ENCODE measurements at places on chromosomes 5 and 9.

DNA sequence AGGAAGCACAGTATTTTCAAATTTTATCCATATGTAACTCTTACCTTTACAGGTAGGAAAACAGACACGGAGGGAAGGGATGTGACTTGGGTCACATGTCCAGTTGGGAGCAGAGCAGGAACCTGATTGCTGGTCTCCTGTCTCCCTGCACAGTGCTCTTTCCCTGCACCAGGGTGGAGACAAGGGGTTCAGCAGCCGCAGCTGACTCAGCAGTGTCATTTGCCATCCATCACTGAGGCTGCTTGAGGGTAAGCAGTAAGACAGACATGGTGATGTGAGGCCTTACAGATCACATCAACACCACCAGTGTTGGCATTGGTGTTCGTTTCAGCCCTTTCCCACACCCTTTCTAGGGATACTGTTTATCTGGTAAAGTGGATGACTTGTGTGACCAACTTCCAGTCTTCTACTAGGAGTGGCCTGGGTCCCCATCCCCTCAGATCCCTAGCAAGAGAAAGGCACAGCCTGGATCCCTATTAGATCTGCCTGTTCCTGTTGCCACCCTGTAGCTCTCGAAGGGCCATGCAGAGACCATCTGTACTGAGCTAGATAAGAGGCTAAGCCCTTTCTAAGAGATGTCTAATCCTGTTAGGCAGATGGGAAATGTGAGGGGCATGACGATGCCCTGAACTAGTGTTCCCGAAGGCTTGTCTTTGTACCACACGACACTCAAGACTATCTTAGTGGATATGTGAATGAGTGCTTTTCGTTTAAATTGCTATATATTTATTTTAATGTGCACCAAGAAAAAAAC, 29.1 kb downstream of the FRMPD1 start:
- DNase-seq: no peak

- peak; percentile 79 for DNase-seq
Measured at GRCh38 chr9:114082017-114082762, 4.1 kb upstream of the AMBP start.

GRCh38 chr5:135980620-135981019, 25.8 kb upstream of the LECT2 start:
- no peak for DNase-seq

DNA sequence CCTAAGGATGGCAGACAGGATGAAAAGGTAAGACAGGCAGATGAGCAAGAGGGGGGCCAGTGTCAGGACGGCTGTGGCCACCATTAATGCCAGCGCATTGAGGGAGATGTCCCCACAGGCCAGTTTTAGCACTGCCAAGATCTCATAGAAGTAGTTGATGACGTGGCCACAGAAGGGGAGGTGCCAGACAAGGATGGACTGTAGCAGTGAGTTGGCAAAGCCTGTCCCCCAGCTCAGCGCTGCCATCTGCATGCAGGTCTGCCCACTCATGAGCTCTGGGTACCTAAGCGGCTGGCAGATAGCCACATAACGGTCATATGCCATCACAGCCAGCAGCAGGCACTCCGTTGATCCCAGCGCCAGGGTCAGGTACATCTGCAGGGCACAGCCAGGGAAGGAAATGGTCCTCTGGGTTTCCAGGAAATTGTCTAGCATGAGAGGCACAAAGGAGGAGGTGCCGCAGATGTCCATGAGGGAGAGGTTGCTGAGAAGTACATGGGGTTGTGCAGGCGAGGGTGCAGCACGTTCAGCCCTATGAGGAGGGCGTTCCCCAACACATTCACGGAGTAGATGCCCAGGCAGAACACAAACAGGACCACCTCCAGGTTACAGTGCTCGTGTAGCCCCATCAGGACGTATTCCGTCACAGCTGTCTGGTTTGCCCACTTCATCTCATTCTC, 10.8 kb downstream of the OR13J1 start:
- DNase-seq: no peak

DNA sequence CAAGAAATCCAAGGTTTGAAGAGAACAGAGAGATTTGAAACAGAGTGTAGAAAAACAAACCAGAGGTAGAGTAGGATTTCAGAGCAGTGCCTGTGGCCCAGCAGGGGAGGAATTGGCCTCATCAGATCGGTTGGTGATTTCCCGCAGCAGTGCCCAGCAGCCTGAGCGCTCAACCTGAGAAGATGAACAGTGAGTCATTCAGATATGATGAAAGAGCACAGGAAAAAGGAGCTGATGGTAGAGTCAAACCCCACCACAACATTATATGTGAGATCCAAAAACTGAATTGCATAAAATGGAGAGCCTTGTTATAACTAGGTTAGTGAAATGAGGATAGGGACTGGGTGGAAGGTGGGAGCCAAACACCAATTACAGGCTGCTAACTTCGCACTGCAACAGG, 248.9 kb downstream of the PIK3R1 start:
- DNase-seq: peak; percentile 36

- DNase-seq: peak; percentile 72
Measured at GRCh38 chr9:99184475-99185347, 37.0 kb downstream of the ALG2 start.

- DNase-seq: no peak
Measured at GRCh38 chr5:90421136-90421535, 11.6 kb upstream of the CETN3 start.

DNA sequence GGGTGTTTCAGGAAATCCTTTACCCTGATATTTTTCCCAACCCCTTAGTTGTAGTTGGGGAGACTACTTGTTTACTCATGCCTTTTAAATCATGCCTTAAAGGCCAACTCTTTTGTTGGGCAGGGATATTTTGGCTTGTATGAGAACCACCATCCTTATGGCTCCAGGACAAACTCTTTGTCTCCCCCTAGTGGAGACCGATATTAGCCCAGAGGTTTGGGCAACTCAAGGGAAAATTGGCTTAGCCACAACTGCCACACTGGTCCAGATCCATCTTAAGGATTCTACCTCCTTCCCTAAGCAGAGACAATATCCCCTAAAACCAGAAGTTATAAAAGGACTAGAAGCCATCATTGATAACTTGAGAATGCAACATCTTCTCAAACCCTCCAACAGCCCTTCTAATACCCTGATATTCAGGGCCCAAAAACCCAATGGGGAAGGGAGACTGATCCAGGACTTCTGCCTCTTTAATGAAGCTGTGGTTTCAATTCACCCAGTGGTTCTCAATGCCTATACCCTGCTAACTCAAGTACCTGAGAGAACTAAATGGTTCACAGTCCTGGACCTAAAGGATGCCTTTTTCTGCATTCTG, 100.9 kb upstream of the HCN1 start:
- DNase-seq: no peak

DNA sequence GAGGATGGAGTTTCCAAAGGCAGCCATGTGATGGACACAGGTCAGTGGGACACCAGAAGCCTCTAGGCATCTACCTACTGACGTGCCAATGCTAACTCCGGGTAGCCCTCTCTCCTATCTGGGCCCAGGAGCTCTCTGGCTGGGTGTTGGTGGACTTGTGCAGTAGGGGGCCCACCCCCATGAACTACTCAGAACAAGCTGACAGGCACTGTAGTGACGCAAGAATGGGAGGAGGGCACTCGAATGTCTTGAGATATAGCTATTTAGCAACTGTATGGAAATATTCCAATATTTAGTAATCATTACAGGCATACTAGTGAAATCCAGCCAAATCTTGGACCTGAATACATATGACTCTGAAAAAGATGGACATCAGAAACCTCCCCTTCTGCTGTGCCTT, 5.7 kb upstream of the DOCK2 start:
- no peak for DNase-seq

GRCh38 chr5:94457788-94458187, 160.6 kb downstream of the KIAA0825 start:
- DNase-seq: no peak

DNA sequence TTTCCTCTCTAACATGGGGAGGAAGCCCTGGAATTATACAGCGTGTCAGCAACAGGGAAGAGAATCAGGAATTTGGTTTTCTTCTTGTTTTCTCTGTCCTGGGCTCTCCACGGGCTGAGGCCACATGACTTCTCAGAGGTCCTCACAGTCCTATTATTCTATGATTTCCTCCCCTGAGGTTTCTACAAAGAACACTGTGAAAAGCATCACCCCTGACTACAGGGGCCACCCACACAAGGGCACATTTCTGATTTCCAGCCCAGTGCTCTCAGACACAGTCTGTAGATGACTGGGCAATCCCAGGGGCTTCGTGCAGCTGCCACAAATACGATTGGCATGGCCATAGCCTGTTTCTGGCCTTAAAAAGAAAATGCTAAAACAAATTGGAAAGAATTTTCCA, 284.9 kb downstream of the CEMIP2 start:
- DNase-seq: no peak
